ENCODE measurements at places on chromosomes 11 and 22.

GRCh38 chr11:12854829-12855228 lies 154.3 kb upstream of the RASSF10 start:
- no peak for DNase-seq

DNA sequence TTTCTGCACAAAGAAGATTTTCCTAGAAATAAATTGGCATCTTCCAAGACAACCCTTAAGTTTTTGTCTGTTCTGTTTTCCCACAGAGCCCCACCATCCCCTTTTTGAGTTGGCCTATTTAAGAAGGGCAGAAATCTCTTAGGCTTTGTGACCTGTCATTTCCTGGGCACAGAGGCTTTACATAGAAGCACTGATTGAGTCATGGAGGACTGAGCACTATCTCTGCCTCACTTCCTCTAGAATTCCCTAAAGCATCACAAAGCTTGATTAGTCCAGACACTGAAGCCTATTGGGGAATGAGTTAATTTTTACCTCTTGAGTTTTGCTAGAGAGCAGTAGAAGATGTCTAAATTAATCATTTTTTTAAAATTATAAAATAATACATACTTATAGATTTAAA lies 25.4 kb downstream of the TRIM44 start:
- peak; percentile 61 for DNase-seq

- DNase-seq: peak; percentile 62
These were observed 5.6 kb upstream of the SH3BP1 start for GRCh38 chr22:37633625-37634416.

DNA sequence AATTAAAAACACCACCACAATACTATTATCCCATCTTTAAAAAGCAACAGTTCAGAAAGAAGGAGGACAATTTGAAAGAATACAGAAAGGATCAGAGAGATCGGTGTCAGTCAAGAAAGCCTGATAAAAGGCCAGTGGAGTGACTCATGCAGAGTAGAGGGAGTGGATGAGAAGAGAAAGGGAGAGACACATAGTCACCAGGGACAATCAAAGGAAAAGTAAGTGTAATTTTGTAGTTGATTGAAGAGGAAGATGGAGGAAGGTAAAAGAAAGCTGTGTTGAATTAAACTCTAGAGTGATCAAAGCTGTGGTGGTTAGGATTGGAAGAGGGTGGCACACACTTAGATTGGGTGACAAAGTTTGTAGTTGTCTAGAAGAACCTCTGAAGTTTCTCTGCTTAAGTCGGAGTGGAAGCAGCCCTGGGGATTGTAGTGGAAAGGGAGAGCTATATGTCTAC lies 14.1 kb downstream of the SPECC1L start:
- peak; percentile 44 for DNase-seq

DNA sequence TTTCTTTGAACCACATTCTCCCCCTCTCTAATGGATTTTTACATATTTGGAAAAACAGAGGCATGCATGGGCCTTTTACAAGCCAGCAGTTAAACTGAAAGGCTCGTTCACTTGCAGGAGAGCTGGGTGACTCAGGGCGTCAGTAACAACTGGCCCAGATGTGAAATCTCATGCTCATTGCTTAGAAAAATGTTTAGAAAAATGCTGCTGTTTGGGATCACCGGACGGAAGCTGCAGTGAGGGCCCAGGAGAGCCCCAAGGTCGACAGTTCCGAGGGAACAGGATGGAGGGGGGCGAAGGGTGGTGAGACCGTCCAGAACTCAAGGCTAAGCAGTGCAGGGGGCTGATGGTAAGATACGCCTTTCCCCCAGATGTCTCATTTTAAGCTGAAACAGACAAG lies 41.7 kb upstream of the SMTN start:
- DNase-seq: no peak

- DNase-seq: peak; percentile 58
These were observed 11.4 kb upstream of the SEC14L3 start for GRCh38 chr22:30483169-30483568.

GRCh38 chr11:120890609-120891320 lies 133.1 kb upstream of the TBCEL start:
- no peak for DNase-seq

- peak; percentile 10 for DNase-seq
These were observed 16.2 kb upstream of the RRAS2 start for GRCh38 chr11:14374922-14375830.

DNA sequence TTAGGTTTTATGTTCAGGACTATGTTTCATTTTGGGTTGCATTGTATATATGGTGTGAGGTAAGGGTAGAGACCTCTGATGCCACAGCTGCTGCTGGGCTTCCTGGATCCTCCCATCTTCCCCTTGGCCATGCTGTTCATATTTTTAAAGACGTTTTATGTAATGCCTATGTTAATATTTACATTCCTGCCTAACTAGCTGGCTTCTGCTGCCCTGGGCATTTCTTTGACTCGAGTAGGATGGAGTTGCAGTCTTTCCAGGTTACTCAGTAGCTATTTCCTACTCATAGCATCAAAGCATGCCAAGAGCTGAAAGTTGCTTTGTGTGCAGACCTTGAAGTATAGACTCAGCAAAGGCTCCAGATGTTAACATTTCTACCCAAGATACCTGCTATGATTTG lies 220.5 kb upstream of the CADM1 start:
- no peak for DNase-seq

GRCh38 chr11:121763526-121763925 lies 310.8 kb upstream of the SORL1-AS1 start:
- DNase-seq: no peak

DNA sequence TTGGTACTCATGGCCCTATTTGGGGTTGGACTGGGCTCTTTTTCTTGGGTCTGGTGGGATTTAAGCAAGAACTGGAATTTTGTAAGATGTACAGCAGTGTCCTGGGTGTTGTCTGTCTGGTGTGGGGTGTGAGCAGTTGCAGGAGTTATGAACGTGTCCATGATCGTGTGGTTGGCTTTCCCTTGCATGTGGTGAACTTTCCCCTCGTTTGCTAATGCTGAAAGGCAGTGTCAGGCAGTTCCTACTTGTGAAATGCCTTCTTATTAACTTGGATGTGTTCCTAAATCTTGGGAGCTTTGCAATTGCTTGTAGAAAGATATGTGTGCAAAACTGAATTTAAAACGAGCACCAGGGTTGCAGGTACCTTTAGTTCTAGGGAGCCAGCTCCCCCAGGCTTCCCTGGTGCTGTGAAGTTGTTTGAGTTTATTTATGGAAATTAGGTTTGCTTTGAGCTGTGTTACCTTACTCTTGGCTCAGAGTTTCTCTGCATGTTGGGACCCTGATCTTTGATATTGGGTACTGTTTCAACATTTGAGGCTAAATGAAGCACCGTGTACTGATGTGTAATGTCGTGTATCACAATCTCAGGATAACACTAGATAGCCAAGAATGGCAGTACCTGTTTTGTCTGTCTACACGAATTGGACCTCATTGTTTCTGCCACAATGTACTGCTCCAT lies 35.8 kb upstream of the HSD17B12 start:
- DNase-seq: peak; percentile 18

DNA sequence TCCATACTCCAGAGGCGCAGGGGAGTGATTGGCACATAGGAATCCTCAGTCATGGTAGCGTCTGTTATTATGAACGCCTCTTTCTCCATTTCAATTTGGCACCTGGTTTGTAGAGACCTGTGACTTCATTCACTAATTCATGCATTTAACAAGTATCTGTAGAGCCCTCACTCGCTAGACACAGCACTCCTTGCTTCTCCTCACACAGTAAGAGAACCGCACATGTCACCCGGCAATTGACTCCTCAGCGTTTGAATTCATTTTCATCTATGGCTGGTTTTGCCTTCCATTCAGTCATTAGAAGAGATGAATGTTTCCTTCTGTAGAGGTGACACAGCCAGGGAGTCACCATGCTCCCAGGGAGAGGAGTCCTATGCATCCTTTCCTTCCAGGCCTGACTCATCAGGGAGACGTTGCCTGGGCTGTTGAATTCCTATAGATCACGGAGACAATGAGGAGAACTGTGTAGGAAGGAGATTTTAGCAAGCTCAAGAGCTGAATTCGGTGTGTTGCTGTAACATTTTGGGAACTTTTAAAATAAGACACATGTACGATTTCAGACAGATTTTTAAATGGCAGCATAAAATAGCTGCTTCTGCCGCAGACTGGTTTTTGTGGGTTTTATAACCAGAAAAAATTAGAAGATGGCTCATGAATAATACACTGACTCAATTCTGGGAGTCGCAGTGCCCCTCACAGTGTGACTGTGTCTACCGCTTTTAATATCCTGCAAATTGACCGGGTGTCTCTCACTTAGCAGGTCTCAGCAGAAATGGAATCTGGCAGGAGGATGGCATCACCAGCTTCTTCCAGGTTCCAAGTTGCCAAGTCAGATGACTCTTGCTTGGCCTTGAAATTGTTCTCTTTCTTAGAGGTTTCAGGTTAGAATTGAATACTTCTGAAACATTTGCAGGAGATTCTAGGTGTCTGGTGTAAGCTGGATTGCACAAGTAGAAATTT lies 44.4 kb upstream of the CLMP start:
- DNase-seq: no peak

DNA sequence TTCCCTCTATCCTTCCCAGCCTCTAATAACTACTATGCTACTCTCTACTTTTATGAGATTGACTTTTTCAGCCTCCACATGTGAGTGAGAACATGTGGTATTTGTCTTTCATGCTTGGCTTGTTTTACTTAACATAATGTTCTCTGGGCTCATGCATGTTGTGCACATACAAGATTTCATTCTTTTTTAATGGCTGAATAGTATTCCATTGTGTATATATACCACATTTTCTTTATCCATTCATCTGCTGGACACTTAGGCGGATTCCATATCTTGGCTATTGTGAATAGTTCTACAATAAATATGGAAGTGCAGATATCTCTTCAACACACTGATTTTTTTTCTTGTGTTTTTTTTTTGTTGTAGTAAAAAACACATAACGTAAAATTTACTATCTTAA lies 19.4 kb downstream of the OSBP2 start:
- DNase-seq: no peak

GRCh38 chr22:24830205-24830979 lies 24.4 kb downstream of the SGSM1 start:
- DNase-seq: no peak

GRCh38 chr22:26748845-26749244 lies 91.5 kb downstream of the MIAT start:
- DNase-seq: no peak

DNA sequence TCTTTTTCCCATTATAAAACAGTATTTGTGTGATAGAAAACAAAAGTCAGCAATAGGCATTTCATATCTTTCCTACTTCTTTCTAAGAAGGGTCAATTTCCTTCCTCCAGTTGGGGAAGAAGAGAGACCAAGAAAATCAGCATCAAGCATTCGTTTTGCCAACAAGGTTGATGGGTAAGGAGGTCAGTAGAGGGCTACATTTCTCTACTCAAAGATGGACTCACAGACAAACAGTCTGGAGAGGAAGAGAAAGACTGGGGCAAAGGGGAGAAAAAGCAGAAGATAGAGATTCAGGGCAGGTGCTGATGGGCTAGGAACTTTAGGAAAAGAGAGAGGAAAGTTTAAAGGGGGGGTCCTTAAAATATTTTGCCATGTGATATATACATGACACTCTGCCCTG lies 8.6 kb upstream of the MTNR1B start:
- DNase-seq: no peak

DNA sequence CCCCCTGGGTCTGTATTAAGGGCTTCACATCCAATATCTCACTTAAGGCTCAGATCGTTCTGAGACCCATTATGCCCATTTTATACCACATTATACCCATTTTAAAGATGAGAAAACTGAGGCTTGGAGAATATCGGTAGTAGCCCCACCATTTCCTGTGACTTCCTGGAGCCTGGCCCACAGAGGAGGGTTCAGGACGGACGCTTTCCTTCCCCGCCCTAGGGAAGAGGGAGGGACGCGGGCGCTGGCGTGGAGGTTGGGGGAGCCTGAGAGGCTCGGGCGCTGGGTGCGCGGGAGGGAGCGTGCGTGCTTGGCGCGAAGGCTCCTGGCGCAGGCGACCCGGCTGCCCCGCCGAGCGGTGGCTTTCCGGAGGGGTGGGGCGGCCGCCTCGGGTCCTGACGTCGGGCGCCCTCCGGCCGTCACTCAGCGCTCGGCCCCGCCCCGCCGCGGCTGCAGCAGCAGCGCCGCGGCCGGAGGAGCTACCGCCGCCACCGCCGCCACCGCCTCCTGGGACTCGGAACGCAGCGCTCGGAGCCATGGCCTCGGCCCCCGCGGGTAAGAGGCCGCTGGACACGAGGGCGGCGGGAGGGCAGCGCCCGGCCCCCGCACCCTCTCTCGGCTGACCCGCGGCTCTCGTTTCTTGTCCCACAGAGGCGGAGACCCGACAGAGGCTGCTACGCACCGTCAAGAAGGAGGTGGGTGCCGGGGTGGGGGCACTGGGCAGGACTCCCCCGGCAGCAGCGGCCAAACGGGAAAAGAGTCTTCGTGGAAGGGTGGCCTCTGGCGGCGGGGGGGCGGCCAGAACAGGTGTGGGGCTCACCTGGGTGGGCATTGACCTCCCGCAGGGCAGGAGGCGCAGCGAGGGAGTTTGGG lies at the start of gene SGSM1:
Gene SGSM1, plus strand, starts transcription at position 422 of the 873 bp plus-strand sequence. Its CDS starts 115 bp downstream, at position 537.
- DNase-seq: peak; percentile 72

DNA sequence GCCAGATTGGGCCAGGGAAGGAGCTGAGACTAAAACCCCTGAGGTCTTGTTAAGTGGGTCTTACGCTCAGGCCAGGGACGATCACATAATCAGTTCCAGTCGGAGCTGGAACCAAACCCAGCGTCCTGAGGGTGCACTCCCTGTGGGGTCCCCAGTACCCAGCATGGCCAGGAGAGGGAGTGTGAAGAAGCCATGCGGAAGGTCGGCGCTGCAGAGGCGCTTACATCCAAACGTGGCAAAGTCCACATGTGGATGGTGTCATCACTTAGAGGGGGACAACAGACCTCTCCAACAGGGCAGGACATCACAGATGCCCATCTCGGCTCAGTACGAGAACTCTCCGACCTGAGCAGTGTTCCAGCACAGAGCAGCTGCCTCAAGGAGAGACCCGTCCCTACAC lies 8.3 kb downstream of the ATP5MGL start:
- DNase-seq: no peak

DNA sequence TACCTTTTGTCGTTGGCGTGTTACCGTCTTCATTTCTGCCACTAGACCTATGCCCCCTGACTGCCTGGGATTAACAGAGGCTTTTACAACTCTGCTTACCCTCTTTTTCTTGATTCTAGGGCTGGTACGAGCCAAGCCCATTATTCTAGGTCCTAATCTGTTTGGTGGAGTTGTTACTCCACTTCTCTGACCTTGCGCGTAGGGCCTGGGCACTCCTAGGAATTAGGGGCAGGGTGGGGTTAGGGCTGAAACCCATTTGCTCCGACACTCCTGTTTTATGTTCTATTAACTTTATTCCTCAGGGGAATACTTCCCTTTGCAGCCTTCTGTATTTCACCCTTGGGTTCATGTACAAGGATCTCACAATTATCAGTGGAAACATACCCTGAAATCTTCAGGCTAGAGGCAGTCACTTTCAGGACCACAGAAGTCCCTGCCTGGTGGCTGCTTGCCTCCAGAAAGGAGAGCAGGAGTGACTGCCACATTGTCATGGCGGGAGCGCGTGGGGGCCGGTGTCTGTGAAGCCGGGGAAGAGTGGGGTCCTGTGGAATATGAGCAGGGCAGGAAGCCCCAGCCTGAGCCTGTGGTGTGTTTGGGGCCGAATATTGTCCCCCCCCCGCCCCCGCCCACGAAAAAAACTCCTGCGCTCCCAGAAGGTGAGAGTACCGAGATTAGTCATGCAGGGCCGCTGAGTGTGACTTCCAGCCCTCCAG lies 731 bp upstream of the SLC37A2 start:
- DNase-seq: no peak

Measured in dermis blood vessel endothelial cell (primary cell).